Fibroblast of skin of scalp (primary cell): ENCODE measurements at places on chromosomes 12 and 14.
A peak's percentile ranks its signal among the peaks of the same experiment; 100 is the strongest.

- no peak for DNase-seq
Observed at GRCh38 chr12:17652436-17652835, 437.6 kb downstream of the RERGL start.

GRCh38 chr12:5614256-5614655 lies 182.3 kb downstream of the NTF3 start:
- peak; percentile 47 for DNase-seq

DNA sequence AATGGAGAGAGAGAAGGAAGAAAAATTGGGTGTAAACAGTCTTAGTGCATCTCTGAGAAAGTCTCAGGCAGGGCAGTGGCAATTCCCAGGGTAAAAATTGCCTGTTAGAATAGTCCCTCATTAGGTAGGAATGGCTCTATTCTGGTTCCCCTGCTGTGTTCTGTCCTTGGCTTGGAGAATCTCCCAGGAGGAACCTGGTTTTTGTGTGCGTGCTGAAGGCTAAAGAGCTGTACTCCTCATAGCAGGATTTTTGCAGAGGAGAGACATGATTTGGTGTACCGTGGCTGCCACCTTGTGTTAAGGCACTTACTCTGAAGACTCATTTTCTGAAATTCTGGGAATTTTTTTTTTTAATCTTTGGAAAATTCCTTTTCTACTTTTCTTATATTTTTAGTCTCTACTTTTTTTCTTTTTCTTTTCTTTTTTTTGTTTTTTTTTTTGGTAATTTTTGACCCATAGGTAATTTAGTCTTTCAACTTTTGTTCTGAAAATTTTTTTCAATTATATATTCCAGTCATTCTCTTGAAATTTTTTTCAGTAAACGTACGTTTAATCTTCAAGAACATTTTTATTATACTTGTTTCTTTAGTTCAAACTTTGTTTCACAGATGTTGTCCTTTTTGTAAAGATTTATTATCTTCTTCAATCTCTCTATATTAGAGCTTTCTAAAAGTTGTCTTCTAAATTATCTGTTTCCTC lies 63.8 kb downstream of the FBXO33 start:
- peak; percentile 78 for DNase-seq

DNA sequence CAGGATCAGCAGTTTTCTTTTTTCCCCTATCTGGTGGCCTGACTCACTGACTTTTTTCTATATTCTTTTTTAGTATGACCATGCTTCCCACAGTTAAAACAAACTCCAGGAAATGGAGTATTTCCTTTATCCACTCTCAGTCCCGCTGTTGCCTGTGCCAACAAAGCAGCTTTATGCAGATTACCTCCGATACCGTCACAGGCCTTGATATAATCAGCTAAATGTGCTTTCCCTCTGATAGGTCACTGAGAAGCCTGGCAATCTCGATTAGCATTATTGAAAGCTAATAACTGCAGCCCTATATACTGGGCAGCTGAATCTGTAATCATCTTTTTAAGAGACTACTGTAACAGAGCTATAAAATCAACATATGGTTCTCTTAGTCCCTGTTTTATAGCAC lies 243.6 kb downstream of the KIF21A start:
- DNase-seq, result no peak

- DNase-seq, result peak; percentile 87
Observed at GRCh38 chr12:62767496-62767895, 167.5 kb downstream of the PPM1H start.

DNA sequence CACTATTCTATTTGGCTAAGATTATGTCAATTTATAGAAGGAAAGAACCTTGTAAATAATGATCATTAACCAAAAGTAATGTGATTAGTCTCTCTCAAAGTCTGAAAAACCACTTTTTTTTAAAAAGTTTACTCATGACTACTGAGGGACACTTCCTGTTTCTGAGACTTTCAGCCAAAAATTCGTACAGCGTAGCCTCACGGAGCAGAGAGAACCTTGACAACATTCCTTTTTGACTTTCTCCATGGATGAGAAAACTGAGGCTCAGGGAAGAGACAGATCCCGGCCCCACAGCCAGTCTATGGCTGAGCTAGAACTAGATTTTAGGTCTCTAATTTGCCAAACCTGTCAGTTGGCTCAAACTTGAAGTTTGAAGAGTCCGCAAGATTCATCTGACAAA lies 68.2 kb downstream of the DAD1 start:
- DNase-seq, result no peak
